ENCODE measurements at places on chromosomes 3 and 15. TPM values are rescaled to one million over a fixed set of nuclear protein-coding genes. Genes with fewer than 3 reads are reported as not detected.
A peak's percentile ranks its signal among the peaks of the same experiment; 100 is the strongest.

The DLL4 gene
- 22.3 TPM for polyA plus RNA-seq

The CHCHD6 gene
- polyA plus RNA-seq = 7.1 TPM

The GOLGA6B gene
- 0.51 TPM for polyA plus RNA-seq

The LRCH3 gene
- polyA plus RNA-seq = 27.6 TPM

The USF3 gene
- 13.0 TPM for polyA plus RNA-seq

The DCLK3 gene
- polyA plus RNA-seq = 2.3 TPM

DNA sequence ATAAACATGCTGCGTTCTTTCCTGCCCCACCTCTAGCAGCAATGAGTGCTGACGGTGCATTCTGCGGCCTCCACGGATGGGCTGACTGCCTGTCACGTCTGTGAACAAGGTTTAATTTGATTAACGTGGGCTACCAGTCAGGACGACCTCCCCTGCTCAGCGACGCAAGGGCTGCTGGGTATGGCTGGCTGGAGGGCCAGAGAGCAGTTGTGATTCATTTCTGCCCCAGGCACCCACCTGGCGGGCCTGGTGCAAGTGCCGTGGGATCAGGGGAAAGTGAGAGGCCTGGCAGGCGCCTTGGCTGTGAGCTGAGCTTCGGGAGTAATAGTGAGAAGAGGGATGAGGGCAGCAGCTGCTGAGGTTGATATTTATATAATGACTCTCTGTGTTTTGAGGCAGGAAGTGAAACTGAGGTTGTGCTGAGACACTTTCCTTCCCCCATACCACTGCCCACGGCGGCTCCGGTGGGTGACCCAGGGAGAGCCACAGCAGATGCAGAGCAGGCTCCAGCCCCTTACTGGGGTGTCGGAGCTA, 190.4 kb upstream of the BCL6 start:
- DNase-seq = no peak

DNA sequence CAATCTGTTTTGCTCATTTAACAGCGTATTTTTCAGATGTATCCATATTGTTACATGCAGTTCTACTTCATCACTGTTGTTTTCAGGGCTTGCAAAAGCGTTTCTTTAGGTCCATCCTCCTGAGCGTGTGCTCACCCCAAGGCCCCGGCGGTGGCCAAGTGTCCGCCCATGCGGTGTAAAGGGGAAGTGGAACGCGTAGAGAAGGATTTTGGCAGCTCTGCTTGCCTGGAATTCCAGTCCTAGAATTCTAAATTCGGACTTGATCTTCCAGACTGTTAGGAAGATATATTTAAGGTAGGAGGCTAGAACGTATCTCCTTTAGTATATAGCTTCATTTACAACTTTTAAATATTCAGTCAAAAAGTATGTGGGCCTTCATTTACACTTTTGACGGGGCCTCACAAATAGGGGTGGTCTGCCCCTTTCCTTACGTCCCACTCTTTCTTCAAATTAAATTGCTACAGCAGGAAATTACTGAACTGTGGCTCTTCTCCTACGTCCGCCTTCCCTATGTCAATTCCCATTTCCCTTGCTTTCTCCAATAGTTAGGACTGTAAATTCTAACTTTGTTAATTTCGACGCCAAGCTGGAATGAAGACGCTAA, 609 bp upstream of the TBC1D23 start:
- peak; percentile 90 for DNase-seq

DNA sequence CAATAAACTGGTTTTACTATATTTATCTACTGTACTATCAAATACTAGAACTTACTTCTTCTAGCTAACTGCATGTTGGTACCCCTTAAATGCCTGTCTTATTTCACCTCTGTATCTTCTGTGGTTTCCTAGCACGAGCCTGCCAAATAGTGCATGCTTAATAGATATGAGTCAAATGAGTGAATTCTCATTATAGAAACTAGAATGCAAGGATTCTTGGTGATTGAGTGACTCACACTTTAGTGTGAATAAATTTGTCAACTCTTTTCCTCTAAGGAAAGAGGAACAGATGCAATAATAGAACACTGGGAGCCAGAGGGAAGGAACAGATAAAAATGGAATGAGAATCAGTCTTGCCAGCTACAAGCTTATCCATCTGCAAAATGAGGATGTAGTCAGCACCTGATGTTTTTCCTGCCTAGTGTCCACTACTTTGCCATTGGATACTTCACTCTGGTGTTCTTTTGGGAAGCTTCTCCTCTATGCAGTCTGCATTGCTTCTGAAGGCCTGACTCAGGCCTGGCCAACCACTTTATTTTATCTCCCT, 189.1 kb upstream of the CADPS start:
- no peak for DNase-seq

Data from muscle of arm (tissue), 14 donors.